Activated gamma-delta T cell (primary cell): ENCODE measurements at places on chromosomes 12 and 14.

DNA sequence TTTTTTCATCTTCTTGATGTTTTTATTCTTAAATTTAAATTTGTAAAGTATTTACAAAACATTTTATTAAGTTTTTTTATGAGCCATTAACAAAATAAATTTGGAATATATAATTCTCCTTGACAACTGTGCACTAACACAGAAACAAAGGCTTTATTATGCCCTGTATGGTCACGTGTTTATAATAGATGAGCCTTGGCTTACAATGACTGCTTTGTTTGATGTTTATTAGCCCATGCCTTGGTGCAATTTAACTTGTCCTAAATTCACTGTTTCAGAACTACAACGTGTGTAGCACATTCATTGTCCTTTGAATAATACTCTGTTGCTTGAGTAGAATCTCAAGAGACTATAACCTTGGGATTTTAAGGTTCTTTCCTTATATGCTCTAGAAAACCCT is 59.8 kb downstream of the CNTN1 start:
- no peak for DNase-seq

DNA sequence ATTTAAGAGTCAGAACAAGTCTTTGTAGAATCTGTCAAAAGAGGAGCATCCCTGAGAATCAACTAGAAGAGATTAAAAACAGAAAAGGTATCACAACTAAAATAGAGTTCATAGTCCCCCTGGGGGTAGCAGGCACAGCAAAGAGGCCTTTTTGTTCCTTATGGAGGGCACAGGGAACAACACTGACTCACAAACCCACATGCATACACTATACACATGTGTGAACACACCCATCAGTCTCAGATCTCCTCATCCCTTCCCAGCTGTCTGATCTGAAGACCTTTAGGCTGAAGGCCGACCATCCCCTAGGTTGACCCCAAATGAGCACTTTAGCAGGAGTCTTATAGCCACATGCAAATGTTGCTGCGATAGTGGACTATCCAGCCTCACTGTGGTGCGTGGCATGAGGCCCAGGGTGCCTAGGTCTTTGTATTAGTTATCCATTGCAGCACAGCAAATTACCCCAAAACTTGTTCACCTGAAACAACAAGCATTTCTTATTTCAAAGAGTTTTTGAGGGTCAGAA is 236.7 kb upstream of the EGLN3 start:
- no peak for DNase-seq

DNA sequence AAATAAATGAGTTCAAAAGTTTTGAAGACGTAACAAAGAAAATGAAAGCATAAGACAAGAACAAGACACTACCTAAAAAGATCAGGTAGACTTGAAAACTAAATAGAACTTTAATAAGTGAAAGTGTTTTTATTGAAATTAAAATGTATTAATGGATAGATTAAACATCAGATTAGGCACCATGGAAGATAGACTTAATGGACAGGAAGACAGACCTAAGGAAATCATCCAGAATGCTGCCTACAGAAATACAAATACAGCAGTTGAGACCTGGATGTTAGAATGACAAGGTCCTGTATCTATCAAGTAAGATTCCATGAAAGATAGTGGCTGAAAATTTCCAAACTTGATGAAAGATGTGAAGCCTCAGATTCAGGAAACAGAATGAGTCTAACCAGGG is 11.5 kb downstream of the PLEKHH1 start:
- DNase-seq, result no peak

DNA sequence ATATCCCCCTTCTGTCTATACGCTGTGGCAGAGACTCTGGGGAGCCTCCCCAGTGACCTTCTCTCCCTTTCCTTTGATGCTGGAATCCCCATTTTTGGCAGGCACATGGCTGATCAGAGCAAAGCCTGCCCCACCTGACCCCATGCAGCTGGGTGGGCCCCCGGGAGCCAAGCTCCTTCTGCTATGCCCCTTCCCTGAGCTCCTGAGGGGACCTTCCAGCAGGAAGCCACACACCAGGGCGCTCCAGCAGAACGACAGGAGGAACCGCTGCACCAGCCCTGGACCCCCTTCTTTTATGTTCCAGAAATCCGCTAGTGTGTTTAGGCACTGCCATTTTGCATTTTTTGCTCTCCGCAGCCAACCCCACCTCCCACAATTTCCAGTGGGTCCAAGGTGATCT is 44.6 kb downstream of the TRAFD1 start:
- DNase-seq, result no peak

DNA sequence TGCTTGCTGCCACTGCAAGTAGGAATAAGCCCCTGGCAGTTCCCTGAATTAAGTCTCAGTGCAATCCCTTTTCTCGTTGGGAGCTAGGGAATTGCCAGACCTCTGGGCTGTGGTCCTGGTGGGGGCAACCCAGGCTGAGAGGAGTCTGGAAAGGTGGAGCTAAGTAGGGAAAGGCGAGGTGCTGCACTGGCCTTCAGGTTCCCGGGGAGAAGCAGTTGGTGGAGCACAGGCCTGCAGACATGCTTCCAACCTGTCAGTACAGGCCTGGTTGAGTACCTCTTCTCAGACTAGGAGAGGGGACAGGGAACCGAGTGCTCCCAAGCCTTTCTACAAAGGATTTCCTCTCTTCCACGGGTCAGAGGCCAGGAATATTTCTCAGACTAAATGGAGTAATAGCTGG is 1.5 kb downstream of the NRIP2 start:
- no peak for DNase-seq

DNA sequence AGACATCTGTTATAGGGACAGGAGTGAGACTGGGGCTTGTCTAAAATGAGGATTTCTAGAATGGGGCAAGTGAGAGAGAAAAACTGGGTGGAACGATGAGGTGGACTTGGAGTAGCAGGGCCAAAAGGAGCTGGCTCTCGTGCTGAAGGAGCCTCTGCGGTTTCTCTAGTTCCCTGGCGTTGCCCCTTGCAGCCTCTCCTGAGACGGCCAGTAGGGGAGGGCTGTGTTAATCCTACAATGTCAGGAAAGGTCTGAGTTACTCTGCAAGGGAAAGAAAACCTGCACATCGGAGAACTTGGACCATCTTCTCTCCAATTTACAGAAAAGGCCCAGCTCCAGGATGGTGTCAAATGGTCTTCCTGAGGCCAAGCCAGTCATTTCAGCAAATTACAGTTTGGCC is 963.8 kb upstream of the FLRT2 start:
- no peak for DNase-seq

DNA sequence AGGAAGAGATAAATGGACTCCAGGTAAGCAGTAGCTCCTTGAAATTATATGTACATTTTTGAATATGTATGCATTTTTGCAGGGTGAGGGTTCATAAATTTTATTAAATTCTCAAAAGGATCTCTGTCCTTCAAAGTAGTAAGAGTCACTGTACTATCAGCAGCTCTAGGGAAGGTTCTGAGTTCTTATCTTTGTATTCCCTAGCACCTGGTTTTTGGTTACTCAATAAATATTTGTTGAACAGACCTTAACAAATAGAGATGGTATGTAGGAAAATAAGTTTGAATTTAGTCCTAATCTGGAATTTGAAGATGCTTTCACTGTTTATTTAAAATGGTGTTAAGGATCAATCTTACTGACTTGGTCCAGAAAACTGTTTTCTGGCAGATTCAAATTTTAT is 18.3 kb downstream of the LEMD3 start:
- DNase-seq, result no peak

DNA sequence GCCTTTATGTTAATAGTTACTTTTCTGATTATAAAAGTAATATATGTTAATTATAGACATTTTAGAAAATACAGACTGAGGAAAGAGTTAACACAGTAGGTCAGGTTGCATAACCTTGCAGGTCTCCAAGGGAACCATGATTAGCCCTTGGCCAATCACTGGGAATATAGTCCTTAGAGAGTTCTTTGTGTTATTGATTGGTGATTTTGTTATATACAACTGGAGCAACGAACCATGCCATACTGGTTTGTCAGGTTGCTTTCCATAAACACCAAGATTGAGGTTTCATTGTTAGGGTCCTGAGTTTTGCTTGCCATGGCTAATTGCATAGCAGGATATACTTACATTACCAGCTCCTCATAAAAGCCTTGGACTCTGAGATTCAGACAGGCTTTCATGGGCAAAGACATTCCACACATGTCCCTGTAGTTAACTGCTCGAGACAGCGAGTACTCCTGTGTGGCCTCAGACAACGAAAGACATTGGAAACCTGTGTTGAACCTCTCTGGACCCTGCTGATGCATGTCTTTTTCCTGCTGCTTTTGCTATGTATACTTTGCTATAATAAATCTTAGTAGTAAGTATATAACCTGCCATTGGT is 33.7 kb downstream of the MAPK1IP1L start:
- DNase-seq, result no peak

GRCh38 chr14:59870277-59871165 is at the start of gene RTN1:
RTN1 (minus strand) TSS chr14:59870776; CDS start chr14:59870630, 146 bp downstream.
- DNase-seq, result no peak

DNA sequence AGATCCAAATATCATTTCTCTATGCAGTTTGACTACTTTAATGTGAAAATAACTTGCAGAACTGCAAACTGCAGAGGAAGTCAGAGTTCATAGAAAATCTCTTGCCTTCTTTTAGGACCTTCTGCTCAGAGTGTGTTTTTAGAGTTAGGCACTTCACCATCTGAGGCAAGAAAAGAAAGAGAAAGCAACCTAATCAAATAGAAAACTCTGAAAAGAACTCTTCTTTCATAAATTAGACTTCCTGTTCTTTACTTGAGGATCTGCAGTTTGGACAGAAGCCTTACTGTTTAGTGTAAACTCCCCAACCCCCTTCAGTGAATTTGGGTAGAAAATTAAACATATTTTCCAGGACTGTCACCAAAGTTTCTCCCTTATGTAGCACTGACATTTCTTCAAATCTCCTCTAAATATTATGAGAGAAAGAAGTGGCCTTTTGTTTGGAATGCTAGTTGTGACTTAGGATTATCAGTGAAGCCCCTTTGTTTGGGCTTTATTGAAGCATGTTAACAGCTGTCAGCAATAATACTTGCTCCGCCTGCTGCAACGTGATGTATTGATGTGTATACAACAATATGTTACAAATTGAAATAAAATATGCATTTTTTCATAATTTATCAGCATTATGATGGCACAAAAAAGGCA is 99.5 kb downstream of the PDZRN4 start:
- no peak for DNase-seq

GRCh38 chr14:68948686-68949600 is 30.2 kb downstream of the ACTN1 start:
- no peak for DNase-seq

- no peak for DNase-seq
These were observed 13.0 kb upstream of the UBC start for GRCh38 chr12:124927201-124928094.

DNA sequence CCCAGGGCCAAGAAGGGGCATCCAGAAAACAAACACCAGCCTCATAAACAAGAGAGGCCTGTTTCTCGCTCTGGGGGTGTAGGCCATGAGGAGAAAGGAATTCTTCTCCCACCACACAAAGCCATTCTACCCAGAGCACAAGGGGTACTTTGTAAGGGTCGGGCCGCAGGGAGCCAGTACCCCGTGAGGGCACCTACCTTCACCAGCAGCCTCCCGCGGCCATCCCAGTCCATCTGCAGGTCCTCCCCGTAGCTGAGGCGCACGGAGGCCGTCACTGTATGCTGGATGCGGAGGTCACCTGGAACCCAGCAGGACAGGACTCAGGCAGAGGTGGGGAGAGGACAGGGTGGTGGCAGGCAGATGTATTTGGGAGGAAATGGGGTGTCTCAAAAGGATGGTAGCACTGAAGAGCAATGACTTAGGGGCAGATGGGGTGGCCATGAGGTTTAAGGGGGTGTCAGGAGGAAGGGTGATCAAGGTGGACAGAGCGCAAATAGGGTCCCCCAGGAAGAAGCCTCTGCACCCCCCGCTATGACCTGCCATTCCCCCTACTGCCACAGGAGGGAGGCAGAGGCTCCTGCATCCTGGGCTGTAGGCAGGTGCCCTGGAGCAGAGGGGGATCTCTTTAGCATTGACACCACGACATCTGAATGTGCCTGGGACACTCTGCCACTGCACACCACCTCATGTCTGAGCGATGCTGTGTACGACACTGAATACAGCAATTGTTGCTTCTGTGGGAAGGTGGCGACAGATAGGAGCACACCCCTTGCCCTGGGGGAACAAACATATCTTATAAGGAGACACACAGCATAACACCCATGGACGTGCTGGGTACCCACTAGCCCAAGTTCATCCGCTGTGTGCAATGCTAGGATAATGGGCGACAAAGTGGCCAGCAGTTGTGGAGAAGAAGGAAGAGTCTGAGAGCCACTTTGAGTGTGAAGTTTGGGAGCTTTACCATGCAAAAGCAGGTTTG is 61.4 kb downstream of the VWF start:
- DNase-seq, result no peak

DNA sequence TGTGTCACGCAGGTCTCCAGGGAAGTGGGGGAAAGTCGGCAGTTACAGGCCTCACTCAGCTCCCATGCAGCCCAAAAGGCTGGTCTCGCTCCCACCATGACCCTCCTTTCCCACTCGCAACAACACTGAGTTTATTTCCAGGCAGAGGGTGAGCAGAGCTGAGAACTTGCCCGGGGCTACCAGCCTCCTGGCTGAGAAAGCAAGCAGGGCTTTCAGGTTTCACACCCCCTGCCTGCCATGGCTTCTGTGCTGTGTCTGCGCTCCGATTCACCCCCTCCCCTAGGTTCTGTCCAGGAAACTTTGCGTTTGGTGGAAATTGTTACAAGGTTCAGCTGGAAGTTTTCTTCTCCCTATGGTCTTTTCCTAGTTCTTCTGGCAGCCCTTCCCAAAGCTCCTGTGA is 17.1 kb downstream of the OR10G2 start:
- no peak for DNase-seq

DNA sequence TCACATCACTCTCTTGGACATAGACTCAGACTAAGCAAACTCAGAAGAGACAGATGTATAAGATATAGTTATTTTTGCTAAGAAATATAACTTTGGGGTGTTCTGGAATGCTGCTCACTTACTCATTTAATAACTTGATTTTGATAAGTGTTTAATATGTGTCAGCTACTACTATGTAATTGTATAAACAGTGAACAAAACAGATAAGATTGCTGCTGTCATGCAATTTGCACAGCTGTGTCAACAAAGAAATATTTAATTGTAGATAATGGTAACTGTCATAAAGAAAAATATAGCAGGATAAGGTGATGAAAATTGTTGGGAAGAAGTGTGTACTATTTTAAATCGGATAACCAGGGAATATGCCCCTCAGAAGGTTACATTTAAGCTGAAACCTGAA is 84.1 kb upstream of the ZDHHC17 start:
- no peak for DNase-seq

- DNase-seq, result no peak
These were observed 53.0 kb downstream of the SSH1 start for GRCh38 chr12:108804271-108804953.

DNA sequence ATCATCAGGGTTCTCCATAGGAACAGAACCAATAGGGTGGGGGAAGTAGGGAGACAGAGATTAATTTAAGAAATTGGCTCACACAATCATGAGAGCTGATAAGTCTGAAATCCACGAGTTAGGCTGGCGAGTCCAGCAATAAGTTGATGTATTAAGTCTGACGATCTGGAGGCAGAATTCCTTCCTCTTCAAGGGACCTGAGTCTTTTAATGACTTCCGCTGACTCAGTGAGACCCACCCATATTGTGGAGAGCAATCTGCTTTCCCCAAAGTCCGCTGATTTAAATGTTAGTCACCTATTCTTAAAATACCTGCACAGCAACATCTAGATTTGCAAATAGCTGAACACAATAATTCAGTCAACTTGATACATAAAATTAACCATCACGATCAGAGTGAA is 97.8 kb downstream of the SPTSSA start:
- DNase-seq, result no peak
